ENCODE measurements at places on chromosomes 2 and 18. TPM values are rescaled to one million over a fixed set of nuclear protein-coding genes. Genes with fewer than 3 reads are reported as not detected.

Gene IGFBP2
- 93.6 TPM for polyA plus RNA-seq

Gene GALNT5
- 5.6 TPM for polyA plus RNA-seq

Gene EEF1B2
- polyA plus RNA-seq: 803 TPM

Gene CCNYL1
- polyA plus RNA-seq: 12.2 TPM

Gene BUB1
- 5.3 TPM for polyA plus RNA-seq

Gene RESP18
- not detected for polyA plus RNA-seq

Gene COLEC12
- polyA plus RNA-seq: 0.75 TPM

Gene HOXD12
- polyA plus RNA-seq: not detected

Gene PTH2R
- not detected for polyA plus RNA-seq

Gene PRSS56
- not detected for polyA plus RNA-seq

Gene FIGLA
- not detected for polyA plus RNA-seq

Gene MAP4K4
- 24.1 TPM for polyA plus RNA-seq

Gene INHA
- polyA plus RNA-seq: 0.24 TPM

Gene MC5R
- polyA plus RNA-seq: 0.12 TPM

Gene REG1A
- polyA plus RNA-seq: 8.0 TPM

Gene GALNT1
- polyA plus RNA-seq: 37.5 TPM

Gene RAB6C
- not detected for polyA plus RNA-seq

Gene SLC5A7
- polyA plus RNA-seq: not detected

Gene ALLC
- polyA plus RNA-seq: 0.04 TPM

Gene NT5C1B
- not detected for polyA plus RNA-seq

Gene BCL11A
- 25.5 TPM for polyA plus RNA-seq
